ENCODE measurements at places on chromosomes 4 and X.
A peak's percentile ranks its signal among the peaks of the same experiment; 100 is the strongest.

- DNase-seq, result no peak
Observed at GRCh38 chrX:15820106-15821073, 30.1 kb downstream of the ZRSR2 start.

GRCh38 chr4:786861-787300 lies 39.0 kb downstream of the CPLX1 start:
- no peak for DNase-seq

GRCh38 chr4:38860788-38861424 lies 4.3 kb upstream of the TLR6 start:
- peak; percentile 49 for DNase-seq

GRCh38 chr4:25552580-25553271 lies 102.9 kb upstream of the SLC34A2 start:
- DNase-seq, result no peak

- DNase-seq, result no peak
Observed at GRCh38 chr4:3305610-3306371, 13.0 kb downstream of the RGS12 start.
